ENCODE measurements at places on chromosomes 13 and 19.
A peak's percentile ranks its signal among the peaks of the same experiment; 100 is the strongest.

GRCh38 chr13:74115133-74115532 lies 19.1 kb downstream of the KLF12 start:
- no peak for DNase-seq

- no peak for DNase-seq
Observed at GRCh38 chr19:23784274-23784673, 25.6 kb upstream of the ZNF681 start.

DNA sequence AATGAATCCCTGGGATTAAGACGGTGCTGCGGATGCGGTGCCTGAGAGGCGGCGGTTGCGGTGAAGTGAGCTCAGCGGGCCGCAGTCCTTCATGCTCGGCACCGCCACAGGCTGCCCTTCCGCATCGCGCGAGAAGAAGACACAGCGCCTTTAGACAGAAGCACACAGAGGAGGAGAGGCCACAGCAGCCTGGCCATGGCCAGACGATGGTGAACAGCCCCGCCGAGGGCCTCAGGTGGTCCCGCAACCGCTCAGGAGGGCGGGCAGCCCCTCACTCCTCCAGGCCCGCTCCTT lies 459.2 kb downstream of the MYO16 start:
- no peak for DNase-seq

DNA sequence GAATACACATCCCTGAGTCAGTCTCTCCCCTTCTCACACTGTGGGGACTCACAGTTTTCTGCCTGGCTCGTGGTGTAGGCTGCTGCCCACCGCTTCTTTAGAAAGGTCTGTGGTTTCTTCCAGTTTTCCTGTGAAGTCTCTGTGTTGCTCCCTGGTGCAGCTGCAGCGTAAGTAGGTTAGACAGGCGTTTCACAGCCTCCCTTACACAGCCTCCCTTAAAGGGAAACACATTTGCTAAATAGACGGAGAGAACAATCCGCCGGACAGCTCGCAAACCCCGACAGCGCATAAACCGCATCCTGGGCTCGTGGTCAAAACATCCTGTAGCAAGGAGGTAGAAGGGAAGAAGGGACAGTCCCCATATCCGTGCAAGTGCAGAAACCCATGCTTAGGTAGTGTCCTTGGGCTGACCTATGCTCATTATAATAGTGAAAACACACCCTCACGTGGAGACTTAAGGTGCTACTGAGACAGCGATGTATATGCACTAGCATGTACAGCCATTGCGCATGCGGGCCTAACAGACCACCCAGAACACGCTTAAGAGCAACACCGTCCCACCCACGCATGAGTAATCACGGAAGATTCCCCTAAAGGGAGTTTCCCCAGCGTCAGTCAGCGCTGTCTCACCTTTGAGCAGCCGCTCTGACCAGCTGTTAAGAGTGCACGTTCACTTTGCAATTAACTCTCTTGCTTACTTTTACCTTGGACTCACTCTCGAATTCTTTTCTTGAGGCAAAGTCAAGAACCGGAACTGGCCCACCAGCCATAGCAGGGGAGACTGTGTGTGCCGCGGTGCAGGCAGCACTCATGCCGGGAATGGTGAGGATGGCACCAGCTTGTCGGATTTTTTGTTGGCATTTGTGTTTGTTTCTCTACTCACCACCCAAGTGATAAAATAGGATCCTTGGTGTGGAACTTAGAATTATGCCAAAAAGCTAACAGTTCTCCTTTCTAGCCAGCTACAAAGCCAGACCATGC lies 16.6 kb downstream of the SIGLEC8 start:
- peak; percentile 70 for DNase-seq

DNA sequence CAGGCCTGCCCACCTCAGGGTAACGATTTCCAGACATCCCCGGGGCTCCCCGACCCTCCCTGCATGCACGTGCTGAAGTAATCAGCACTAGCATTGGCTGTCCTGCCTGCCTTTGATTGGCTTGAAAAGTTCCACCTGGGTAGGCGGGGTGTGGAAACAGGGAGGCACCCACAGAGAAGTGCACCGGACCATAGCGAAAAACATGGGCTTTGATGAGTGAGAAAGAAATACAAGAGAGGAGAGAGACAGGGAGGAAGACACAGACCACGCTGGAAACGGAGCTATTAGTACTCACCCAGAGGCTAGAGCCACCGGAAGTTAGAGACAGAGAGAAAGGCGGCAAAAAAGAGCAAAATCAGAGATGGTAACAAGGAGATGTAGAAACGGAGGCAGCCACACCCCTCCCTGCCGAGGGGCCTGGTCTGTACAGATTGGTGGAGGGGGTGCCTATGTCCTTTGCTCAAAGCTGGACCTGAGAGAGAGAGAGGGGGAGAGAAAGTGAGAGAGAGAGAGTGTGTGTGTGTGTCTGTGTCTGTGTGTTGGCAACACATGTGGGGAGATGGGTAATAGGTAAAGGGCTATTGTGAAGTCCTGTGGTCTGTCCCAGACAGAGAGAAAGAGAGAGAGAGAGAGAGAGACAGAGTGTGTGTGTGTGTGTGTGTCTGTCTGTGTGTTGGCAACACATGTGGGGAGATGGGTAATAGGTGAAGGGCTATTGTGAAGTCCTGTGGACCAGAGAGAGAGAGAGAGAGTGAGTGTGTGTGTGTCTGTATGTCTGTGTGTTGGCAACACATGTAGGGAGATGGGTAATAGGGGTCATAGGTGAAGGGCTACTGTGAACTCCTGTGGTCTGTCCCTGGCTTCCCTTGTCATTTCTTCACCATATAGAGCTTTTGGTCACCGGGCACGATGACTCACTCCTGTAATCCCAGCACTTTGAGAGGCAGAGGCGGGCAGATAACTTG lies 2.9 kb downstream of the CGB3 start:
- no peak for DNase-seq

GRCh38 chr13:76968041-76968440 lies 19.7 kb downstream of the ACOD1 start:
- DNase-seq: no peak

DNA sequence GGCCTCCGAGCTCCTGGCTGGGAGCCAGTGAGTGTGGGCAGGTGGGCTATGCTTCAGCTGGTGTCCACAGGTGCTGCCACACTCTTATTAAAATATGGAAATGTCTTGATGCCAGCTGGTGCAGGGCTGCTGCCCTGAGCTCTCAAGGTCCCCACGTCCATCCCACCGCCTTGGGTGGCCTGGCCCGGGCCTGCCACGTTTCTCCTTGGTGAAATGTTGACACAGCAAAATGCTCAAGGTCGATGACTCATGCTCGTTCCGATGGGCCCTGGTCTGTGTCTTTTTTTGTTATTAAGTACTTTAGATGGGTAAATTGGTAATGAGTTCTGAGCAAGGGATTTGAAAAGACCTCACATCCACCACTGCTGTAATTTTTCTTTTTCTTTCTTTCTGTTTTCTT lies 524.7 kb downstream of the MYO16 start:
- DNase-seq: no peak

- no peak for DNase-seq
Observed at GRCh38 chr13:40329781-40330485, 336.5 kb downstream of the FOXO1 start.

DNA sequence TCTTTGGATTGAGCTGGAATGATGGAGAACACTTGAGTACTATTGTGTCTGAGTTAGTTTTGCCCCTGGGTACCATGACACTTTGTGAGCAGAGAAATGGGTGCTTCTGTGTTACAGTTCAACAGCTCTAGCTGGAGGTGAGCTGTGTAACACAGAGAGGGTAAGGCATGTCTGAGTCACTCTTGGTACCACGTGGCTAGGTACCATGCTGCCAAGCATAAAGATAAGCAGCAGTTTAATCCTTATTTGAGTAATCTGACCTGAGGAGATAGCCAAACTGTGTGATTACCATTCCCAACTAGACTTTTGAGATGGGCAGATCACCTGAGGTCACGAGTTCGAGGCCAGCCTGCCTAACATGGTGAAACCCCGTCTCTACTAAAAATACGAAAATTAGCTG lies 122.0 kb downstream of the OLFM4 start:
- DNase-seq: no peak

DNA sequence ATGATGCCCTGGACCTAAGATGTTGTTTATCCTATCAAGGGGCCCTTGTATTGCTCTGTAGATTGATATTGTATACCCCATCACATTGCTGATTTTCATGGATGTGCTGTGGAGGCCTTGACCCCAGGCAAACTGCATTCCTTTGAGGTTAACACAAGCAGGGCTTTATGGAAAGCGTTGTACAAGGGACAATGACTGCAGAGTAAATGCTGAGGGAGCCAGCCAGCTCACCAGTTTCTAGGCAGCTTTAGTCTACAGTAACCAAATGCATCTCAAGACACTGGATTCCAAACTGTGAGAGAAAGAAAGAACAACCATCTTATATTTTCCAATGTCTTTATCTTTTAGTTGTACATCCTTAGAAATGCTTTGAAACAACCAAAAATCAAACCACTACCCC lies 34.1 kb upstream of the EDNRB start:
- no peak for DNase-seq

DNA sequence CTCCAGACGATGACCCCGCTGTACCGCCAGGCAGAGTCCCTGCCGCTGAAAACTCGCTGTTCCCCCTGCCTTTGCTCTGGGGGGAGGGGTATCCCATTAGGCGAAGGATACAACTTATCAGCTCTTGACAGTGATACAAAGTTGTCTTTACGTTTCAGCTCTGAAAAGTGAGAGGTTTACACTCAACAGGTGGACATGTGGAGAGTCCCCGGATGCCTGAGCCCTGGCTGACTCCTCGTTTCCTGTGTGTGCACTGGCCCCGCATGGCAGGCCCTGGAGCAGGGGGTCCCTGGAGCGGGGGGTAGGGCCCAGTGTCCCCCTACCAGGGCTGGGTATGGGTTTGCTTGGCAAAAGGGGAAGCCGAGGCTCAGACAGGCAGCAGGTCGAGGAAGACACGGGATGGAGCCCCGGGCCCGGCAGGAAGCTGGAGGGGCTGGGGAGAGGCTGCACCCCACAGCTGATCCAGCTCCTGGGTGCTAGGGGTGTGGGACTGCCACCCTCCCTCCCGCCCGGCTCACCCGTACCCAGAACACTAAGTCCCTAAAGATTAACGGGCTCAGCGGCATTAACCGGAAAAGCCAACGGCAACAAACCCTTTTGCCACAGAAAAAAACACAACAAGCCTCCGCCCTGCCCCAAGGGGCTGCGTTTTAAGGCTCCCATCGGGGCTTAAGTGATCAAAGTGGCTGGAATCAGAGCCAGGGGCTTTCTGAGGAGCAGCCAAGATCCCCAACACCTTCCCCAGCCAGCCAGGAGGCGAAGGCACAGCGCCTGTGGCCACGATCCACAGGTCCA lies 5.6 kb downstream of the TCF3 start:
- DNase-seq: no peak

- no peak for DNase-seq
Observed at GRCh38 chr19:871446-872265, 12.2 kb downstream of the CFD start.
